Activated CD4-positive, alpha-beta T cell treated with anti-CD3 and anti-CD28 coated beads, Interleukin-2, amount 50 U/mL, for 24 hours (primary cell): ENCODE measurements at places on chromosomes 12 and 14.

DNA sequence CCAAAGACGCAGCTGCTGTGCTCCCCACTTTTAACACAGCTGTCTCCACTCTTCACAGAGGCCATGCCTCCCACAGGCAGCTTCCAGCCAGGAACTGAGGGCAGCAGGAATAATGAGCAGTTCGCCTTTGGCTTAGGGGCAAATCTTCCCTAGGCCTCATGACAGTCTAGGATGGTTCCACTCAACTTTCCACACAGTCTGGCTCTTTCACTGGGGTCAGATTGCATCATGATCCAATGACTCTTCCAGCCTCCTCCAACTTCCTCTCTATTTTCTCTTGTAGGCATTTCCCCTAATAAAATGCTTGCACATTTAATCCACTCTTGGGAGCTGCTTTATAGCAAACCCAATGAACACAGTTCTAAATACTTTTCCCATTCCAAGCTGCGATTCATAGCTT lies 271.6 kb upstream of the ATP2B1 start:
- no peak for DNase-seq

- DNase-seq = no peak
Measured at GRCh38 chr12:114846771-114847170, 162.8 kb upstream of the TBX3 start.

GRCh38 chr12:83065562-83065961 lies 378.9 kb downstream of the TMTC2 start:
- DNase-seq = no peak

GRCh38 chr14:22886500-22887259 lies 3.7 kb downstream of the REM2 start:
- DNase-seq = peak; percentile 31

GRCh38 chr14:92556863-92557543 lies 43.4 kb downstream of the RIN3 start:
- no peak for DNase-seq

DNA sequence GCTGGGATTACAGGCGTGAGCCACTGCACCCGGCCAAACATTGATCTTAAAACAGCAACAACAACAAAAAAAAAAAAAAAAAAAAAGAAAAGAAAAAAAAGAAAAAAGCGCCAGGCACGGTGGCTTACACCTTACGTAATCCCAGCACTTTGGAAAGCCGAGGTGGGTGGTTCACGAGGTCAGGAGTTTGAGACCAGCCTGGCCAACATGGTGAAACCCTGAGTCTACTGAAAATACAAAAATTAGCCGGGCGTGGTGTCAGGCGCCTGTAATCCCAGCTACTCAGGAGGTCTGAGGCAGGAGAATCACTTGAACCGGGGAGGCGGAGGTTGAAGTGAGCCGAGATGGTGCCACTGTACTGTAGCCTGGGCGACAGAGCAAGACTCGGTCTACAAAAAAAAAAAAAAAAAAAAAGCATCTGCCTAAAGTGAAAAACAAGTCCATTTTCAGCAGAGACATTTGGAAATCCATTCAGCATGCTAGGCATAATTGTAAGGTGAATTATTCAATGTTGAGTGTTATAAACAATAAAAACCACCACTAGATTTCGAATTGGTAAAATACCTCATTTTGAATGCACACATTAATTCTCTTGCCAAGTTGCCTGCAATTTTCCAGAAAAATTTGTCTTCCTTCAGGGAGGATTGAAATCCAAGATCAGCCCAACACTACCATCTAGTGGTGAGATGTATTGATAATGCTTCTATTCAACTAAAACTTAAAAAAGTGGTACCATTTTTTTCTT lies 8.0 kb upstream of the CERS5 start:
- DNase-seq = no peak

DNA sequence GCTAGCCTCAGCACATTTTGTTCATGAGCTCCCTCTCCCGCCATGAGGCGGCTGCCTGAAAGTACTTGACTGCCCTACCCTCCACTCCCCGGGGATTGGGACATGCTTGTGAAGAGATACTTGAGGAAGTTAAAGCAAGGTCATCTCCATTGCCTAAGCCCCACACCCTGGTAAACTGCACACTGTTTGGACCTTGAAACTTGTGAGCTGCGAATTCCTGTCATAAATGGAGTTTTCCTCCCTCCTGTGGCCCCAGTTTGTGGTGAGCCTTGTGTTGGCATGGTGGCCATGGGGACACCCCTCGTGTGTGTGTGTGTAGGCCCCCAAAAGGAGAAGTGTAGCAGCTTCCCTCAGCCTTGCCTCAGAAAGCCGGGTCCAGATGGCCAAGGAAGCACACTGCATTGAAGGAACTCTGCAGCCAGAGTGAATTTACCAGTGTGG lies 395.5 kb downstream of the ZFP36L1 start:
- no peak for DNase-seq

DNA sequence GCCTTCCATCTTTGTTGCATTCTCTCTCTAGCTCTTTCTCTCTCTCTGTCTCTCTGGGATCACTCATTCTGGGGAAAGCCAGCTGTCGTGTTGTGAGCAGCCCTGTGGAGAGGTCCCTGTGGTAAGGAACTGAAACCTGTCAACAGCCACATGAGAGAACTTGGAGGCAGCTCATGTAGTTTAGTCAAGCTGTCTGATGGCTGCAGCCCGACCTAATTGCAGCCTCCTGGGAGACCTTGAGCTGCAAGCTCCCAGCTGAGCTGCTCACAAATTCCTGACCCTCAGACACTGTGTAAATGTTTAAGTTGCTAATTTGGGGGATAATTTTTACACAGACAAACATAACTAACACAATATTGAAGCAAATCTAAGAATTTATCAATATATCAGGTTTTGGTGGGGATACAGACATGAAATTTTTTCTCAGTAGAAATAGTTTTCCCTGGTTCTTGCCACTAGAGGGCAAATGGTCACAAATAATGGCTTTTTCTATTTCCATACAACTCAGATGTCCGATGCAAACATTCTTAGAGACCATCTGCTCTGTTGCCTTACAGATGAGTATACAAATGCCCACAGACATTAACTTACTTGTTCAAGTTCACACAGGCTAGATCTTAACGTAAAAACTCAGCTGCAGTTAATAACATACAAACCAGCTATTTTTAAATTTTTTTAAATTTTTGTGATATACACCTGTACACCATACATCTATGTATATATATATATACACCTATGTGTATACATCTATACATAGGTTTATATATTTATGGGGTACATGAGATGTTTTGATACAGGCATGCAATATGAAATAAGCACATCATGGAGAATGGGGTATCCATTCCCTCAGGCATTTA lies 15.5 kb upstream of the KRR1 start:
- no peak for DNase-seq

DNA sequence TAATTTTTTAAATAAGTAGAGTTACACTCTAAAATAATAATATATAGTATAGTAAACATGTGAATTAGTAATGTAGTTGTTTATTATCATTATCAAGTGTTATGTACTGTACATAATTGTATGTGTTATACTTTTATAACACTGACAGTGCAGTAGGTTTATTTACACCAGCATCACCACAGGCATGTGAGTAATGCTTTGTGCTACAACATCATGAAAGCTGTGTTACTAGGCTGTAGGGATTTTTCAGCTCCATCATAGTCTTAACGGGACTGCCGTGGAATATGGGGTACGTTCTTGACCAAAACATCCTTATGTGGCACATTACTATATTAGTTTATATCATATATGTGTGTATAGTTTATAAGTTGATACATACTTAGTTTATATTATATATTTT lies 8.6 kb downstream of the FNTB start:
- DNase-seq = no peak

DNA sequence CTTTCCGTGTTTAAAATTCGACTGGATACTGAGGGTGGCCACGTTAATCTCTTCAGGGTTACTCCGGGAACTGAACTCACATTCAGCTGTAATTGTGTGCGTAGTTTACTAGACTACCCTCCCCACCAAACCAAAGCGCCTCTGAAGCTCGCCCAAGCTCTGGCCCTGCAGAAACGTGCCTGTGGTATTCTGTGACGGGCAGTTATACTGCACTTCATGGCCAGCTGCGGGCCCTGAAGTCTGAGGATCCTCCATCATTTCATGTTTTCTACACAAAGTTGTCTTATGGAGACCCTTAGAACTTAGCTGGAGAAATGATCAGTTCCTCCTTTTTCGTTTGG lies 688 bp downstream of the ZNF26 start:
- DNase-seq = no peak

GRCh38 chr12:96493106-96493505 lies 3.7 kb downstream of the CFAP54 start:
- no peak for DNase-seq

DNA sequence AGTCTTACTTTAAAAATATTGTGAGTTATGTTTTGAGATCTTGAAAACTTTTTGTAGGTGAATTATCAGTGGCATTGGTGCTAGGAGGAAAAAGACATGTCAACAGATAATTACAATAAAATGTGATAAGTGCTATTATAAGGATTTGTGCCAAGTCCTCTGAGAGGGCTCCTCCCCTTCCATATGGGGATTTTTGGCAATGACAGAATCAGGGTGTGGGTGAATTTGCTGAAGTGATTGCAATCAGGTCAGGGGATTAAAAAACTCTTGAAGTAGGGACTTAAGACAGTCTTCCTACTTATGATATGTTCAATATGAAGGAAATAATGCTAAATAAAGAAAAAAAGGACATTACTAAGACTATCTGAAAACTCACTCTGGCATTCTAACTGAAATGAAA lies 122.5 kb downstream of the SLC15A5 start:
- DNase-seq = no peak

- DNase-seq = no peak
Measured at GRCh38 chr12:42587601-42588523, 1.7 kb downstream of the PRICKLE1 start.

DNA sequence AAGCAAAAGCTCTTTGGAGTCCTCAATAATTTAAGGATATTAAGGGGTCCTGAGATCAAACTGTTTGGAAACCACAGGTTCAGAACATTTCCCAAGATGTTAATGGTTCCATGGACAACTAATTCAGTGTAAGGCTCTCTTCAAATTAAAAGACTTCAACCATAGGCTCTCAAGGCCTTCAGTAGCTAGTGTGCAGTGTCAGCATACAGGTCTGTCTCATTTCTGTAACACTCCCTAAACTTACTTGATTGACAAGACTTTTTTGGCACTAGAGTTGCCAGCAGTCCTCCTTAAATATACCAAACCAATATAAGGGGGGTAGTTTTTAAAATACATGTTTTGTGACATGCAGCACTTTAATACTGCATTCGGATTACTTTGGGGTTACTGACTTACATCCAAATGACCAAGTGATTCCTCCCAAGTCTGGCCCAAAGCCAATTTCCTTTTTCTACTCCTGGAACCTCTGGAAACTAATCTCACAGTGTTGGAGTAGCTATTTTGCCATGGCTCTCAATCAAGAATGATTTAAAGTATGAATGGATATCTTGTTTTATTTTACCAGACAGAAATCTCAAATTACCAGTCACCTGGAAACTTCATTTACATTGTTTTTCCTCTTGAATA lies 22.7 kb downstream of the CSRP2 start:
- DNase-seq = no peak

- no peak for DNase-seq
Measured at GRCh38 chr14:71341156-71341555, 433.9 kb downstream of the PCNX1 start.

DNA sequence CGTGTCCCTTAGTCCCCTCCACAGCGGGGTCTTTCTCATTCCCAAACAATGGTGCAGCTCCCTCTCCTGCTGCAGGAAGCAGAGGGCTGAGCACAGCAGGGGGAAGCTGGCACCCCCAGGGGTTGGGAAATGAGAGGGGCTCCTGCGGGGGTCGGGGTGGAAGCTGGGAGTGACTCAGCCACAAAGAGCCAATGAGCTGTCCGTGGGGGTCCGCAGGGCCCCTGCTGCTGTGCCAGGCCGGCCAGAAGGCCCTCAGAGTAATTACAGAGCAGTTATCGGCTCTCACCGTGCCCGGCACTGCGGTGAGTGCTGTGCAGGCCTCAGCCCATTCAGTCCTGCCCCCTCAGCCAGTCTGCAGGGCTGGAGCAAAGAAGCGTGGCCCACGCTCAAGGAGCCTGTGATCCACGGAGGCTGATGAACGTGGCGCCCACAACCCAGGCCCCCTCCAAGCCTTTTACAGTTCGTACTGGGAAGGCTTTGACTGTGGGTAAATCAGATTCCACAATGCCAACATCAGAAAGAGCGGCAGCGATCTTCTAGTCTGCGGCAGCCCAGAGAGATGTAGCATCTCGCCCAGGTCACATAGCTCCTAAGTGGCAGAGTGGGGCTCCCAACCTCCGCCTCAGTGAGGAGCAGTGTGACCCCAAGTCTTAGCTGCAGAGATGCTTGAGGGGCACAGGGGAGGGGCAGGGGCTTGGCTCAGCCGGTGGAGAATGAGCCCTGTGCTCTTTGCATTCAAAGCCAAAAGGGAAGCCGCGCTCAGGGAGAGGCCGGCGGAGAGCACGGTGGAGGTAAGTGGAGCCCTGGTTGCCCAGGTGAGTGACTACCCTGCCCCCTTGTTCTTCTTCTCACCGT lies 43.4 kb downstream of the SLC6A12 start:
- DNase-seq = no peak

DNA sequence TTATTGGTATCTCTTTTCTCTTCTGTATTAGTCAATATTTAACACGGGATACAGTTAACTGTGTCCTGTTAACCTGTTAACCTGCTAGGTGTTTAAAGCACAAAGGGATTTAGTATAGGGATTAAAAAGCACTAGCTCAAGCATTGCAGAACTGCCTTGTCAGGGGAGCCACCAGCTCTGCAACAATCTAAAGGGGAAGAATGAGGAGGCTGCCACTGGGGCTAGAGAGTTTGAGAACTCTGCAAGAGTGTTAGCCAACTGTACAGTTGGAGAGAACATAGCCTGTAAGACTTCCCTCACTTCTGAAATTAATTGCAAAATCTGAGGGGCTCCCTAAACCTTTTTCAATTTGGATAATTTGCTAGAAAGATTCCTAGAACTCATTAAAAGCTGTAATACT lies 6.5 kb upstream of the VRK1 start:
- no peak for DNase-seq

GRCh38 chr12:29066011-29066588 lies 83.0 kb upstream of the FAR2 start:
- no peak for DNase-seq

DNA sequence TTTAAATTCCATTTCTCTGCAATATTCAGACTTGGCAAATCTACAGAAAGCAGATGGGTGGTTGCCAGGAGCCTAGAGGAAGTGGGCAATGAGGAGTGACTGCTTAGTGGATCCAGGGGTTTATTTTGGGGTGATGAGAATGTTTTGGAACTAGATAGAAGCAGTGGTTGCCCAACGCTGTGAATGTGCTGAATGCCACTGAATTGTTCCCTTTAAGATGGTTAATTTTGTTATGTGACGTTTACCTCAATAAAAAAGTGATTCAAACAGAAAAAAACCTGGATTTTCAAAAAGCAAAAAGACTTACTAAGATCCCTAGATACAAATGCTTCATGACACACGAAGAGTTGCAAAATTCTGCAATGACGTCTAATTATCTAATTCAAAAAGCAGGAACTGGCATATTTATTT lies 34.2 kb downstream of the DAO start:
- no peak for DNase-seq

DNA sequence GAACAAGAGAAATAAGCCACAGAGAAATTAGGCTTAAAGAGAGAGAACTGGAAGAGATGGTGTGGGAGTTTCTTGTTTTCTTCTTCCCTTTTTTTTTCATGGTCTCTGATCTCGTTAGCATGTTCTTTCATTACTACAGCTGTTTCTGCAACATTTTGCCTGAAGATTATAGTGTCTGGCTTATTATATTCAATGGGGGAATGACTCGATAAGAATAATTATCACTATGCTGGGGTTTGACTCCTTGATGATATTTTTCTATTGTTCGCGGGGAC lies 70.0 kb downstream of the TMEM132C start:
- DNase-seq = no peak
